ENCODE measurements at places on chromosomes 4 and X.

GRCh38 chr4:31043382-31044062, 323.4 kb downstream of the PCDH7 start:
- no peak for DNase-seq

GRCh38 chrX:101744085-101744484, 84.4 kb upstream of the ARMCX2 start:
- DNase-seq: no peak

GRCh38 chr4:176964116-176964691, 171.5 kb upstream of the VEGFC start:
- DNase-seq: no peak

DNA sequence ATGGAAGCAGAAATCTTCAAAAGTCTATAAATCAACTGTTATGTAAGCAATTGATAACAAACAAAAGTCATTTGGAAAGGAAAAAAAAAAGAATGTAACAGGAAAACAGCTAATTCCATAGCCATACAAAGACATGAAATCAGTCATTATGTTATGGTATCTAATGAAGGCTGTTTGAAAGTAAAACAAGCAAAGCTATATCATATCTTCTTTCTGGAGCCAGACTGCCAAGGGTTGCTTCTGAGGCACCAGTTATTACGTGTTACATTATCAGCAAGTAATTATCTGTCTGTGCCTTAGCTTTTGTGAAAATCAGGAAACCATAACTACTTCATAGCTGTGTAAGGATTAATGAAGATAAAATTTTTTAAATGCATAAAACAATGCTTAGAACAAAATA, 480.2 kb downstream of the FAT4 start:
- no peak for DNase-seq

DNA sequence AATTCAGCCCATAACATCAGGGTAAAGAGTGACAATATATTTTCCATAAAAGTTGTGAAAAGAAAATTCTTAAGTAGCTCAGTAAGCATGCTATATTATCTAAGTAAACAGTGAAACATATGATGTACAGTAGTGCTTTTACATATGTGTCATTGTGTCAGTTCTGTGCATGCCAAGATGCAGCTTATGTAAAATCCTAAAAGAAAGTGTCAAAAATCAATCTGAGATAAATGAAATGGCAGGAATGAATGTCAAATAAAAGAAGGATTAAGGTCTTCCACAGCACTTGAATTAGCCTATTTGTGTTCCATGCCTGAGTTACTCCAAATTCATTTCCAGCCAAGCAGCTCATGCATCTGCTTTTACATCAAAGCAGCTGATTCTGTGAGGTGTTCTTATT, 452.7 kb upstream of the HS3ST1 start:
- DNase-seq: no peak

GRCh38 chrX:54180403-54180802, 2.7 kb downstream of the FAM120C start:
- no peak for DNase-seq
